ENCODE measurements at places on chromosomes 1 and 21.

- no peak for DNase-seq
Measured at GRCh38 chr21:36698385-36698980, 432 bp upstream of the SIM2 start.

DNA sequence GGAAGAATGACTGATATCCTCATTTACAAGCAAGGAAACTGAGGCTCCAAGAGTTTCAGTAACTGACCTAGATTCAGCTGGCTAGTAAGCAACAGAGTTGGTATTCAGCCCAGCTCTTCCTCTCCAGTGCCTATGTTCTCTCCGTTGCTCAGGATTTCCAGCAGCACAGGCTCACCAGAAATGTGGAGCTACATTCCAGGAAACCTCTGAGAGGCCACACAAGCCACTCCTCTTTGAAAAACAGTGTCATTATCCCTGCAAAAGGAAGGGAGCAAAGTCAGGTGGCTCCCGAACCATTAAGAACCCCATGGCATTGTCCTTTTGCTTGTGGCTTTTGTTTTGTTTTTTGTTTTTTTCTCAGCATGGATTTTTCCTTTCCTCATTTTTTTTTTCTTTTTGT lies 40.6 kb upstream of the DUSP10 start:
- DNase-seq: no peak

DNA sequence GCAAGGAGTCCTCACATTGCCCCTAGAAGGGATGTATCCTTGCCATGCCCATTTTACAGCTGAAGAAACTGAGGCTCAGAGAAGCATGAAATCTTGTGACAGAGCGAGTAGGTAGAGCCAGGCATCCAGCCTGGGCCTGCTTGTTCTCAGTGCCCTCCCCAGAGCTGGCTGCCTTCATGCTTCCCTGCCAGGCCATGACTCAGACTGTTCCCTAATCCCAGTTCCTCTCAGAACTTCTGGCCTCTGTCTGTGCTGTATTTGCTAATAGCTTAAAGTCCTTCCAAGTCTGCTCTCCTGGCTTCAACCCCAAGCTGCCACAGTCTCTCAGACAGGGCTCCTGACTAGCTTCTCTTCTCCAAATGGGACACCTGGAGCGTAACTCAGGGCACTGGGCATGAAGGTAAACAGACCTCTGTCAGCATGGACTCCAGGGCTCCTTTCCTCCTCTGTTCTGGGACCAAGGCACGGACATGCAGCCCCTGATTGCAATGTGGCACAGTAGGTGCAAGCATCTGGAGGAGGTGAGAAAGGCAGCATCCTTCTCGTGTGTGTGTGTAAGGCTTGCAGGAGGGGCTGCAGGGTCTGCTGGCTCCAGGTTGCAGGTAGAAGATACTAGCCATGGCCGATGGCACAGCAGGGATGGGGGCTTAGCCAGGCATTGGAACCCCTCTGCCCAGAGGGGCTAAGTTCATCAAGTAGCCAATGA lies 122.7 kb downstream of the HMGB4 start:
- DNase-seq: no peak

- no peak for DNase-seq
Measured at GRCh38 chr21:41948901-41949300, 4.9 kb downstream of the C2CD2 start.

GRCh38 chr1:28894785-28895184 lies 19.6 kb upstream of the EPB41 start:
- DNase-seq: no peak

DNA sequence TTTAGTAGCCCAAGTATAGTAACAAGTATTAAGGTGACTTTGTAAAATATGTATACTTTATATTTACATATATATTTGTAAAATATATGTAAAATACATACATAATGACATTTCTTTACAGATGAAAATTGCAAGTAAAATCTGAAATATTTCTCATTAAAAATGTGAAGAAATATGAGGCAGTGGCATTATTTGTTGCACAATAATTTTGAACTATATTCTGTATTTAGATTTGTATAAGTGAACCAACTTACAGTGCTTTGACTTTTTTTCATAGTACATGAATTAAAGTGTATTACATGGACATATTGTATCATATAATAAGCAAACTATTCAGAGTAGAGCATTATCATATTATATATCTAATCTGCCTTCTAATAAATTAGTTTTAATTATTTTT lies 60.3 kb downstream of the ANGPTL1 start:
- DNase-seq: no peak

GRCh38 chr1:16971341-16972188 lies 8.9 kb downstream of the MFAP2 start:
- DNase-seq: no peak

- no peak for DNase-seq
Measured at GRCh38 chr1:228996281-228996680, 261.0 kb downstream of the RHOU start.

GRCh38 chr1:229432116-229432461 lies 1.8 kb downstream of the ACTA1 start:
- DNase-seq: no peak

- DNase-seq: no peak
Measured at GRCh38 chr1:115764541-115764940, 4.0 kb downstream of the CASQ2 start.

GRCh38 chr1:203026031-203026665 lies at the start of gene PPFIA4:
Gene PPFIA4 (plus strand): TSS chr1:203026491. CDS start chr1:203039009, 12,518 bp downstream.
- DNase-seq: peak; percentile 75

- DNase-seq: peak; percentile 67
Measured at GRCh38 chr1:154998818-154999570, 3.6 kb upstream of the ZBTB7B start.

- no peak for DNase-seq
Measured at GRCh38 chr1:13583595-13583965, at the start of gene PDPN. Gene PDPN (plus strand): TSS chr1:13583832. CDS start chr1:13584034, 202 bp downstream.

All from HL-60 (cell line).